Activated naive CD4-positive, alpha-beta T cell treated with Interleukin-2 at 50 U/mL for 16 hours (primary cell): ENCODE measurements at places on chromosomes 13 and 19.

GRCh38 chr19:30328096-30328495 lies 44.1 kb upstream of the ZNF536 start:
- DNase-seq = no peak

DNA sequence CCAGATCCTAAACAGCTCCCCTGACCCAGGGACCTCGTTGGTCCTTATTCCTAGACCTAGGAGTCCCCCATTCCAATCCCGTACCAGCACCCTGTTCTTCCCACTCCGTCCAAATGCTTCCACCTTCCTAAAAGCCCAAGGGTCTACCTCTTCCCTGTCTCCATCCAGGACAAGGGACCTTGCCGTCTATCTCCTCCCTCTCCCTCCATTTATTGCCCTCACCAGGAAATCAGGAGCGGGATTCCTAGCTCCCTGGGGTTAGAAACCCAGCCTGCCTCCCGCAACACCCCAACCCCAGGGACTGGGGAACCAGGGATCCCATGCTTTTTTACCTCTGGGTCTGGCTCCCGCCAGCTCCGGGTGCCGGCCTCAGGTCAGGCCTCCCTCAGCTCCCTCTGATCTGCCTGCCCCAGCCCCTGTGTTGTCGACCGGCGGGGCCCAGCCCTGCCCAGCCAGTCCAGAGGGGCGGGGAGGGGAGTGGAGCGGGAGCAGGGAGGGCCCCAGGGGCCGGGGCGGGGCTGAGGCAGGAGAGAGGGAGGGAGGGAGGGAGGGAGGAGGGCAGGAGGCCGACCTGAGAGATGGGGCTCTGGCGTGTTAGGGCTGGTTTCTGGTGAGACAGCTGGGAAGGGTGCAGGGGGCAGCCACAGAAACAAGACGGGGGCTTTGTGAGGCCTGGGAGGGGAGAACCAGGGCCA lies at the start of gene B3GNT8:
Gene B3GNT8, minus strand, starts transcription at position 423 of the 695 bp plus-strand sequence. CDS start 596 bp downstream, outside the sequence.
- peak; percentile 46 for DNase-seq

GRCh38 chr13:78524936-78525335 lies 78.4 kb downstream of the POU4F1 start:
- no peak for DNase-seq

- no peak for DNase-seq
Measured at GRCh38 chr13:113050734-113051431, 54.7 kb upstream of the F7 start.

DNA sequence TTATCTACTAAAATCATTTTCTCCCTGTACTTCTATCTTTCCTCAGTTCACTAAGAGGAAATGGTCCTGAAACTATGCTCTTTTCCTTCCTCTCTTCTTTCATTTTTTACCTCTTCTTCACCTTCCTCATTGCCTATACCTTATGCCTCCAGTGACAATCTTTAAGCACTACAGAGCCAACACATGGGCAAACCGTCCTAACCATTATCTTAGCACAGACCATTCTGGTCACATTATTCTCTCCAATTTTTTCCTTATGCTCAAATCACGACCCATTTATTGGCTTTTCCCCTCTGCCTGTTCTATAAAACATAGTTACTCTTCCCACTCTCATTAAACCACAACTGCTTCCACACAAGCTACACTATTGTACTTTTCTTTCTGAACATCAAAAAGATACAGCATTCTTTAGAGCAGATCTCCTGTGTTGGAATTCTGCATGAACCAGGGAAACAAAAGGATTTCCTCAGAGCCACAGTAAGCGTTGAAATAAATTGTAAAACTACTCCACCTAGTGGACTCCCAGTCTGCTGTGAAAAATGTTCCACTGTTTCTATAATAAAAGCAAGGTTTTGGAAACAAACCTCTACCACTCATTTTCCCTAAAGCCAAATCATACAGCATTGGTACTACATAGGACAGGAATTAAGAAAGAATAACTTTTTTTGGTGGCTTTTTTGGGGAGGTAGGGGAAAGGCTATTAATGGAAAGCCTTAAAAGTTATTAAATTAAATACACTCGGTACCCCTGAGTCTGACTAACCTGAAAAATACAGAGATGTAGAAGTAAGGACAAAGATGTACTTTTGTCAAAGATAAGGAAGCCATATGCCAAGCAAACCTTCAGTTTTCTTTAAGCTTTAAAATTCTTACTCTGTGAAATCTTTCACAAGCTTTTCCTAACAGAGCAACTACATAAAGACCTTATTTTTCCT lies 19.5 kb downstream of the NUFIP1 start:
- no peak for DNase-seq

DNA sequence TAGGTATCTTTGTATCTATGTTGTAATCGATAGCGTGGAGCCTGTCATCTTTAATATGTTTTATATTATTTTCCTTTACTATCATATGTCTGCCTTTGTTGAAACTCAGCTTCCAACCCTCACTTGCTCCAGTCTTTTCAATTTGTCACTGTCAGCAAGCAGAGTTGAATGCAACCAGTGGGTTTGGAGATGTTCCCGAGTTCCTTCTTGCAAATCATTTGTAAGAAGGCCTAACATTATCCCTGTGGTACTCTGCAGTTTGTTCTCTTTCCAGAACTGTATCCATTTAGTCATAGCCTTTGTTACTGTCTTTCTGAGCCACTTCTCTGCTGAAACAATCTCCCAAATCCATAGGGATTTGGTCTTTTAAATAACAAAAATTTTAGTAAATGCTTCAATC lies 41.8 kb downstream of the RNASEH2B start:
- no peak for DNase-seq

GRCh38 chr19:13784731-13785452 lies 10.4 kb upstream of the ZSWIM4 start:
- DNase-seq = peak; percentile 75

DNA sequence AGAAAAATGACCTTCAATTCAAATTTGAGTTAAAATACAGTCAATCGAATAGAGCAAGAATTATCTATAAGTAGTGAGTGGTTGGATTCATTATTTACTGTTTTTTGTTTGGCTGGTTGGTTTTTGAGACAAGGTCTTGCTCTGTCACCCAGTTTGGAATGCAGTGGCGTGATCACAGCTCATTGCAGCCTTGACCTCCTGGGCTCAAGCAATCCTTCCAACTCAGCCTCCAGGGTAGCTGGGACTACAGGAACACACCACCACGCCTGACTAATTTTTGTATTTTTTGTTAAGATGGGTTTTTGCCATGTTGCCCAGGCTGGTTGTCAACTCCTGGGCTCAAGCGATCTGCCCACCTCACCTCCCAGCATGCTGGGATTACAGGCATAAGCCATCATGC lies 25.0 kb downstream of the MTMR6 start:
- DNase-seq = no peak
